Esophagus muscularis mucosa (tissue), 4 donors: ENCODE measurements at places on chromosomes 5 and 9. TPM values are rescaled to one million over a fixed set of nuclear protein-coding genes. Genes with fewer than 3 reads are reported as not detected.
A peak's percentile ranks its signal among the peaks of the same experiment; 100 is the strongest.

DNA sequence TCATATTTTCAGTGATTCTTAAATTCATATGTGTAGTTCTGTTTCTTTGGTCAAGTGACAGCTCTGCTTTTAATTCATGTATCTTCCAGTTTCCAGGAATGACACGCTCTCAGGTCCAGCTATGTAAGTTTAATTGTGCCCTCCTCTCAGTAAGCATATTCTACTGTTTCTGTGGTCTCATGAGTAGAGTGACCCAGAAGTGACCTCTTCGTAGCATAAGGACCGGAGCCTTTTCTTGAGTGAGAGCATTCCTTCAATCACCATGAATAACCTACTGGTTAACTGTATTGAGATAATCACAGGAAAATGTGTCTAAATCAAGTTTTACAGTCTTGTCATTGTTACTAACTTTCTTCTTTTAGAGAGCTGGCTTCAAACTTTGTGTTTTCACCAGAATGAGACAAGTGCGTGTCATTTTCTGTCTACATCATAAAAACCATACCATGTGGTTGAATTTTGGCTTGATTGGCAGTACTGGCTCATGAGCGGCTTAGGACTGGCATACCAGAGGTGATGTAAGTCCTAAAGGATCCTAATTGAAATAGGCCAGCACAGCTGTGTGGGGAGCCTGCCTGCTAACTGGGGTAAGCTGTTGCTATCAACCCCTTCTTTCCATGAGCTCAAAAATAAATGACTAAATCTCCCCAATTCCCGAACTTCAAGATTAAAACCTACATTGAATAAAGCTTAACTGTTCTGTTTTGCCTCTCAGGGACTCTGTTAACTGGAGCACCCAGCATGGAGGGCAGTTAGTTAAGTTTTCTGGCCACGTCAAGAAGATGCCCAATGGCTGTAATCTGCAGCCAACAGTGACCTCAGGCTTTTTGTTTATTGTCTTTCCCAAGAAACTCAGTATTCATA, 4.8 kb downstream of the ADAMTSL1 start:
- DNase-seq = no peak

GRCh38 chr9:37660691-37661090, 9.9 kb downstream of the FRMPD1 start:
- DNase-seq = no peak

GRCh38 chr9:126707083-126707482, 93.4 kb downstream of the LMX1B start:
- no peak for DNase-seq

DNA sequence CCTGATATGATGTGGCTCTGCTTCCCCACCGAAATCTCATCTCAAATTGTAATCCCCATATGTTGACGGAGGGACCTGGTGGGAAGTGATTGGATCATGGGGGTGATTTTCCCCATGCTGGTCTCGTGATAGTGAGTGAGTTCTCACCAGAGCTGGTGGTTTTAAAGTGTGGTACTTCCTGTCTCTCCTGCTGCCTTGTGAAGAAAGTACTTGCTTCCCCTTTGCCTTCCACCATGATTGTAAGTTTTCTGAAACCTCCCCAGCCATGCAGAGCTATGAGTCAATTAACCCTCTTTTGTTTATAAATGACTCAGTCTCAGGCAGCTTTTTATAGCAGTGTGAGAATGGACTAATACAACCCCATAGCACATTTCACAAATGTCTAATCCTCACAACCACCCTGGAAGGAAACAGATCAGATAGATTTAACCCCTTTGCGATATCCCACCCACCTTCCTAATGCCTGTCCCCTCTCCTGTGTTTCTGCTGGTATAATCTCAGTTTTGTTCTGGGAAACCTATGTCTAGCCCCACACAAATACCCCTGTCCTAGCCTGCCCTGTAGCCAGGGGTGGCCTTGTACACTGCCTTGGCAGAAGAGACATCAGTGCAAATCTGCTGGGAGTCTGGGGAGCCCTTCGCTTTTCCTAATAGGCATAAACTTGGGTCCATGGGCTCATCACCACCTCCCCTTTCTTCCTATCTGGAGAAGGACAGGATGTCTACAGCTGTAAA, 157.0 kb upstream of the RAI14 start:
- no peak for DNase-seq

The SPARC gene
- total RNA-seq = 269 TPM

The UNC5A gene
- not detected for total RNA-seq

GRCh38 chr5:173180331-173180730, 36.0 kb downstream of the BNIP1 start:
- DNase-seq = no peak

DNA sequence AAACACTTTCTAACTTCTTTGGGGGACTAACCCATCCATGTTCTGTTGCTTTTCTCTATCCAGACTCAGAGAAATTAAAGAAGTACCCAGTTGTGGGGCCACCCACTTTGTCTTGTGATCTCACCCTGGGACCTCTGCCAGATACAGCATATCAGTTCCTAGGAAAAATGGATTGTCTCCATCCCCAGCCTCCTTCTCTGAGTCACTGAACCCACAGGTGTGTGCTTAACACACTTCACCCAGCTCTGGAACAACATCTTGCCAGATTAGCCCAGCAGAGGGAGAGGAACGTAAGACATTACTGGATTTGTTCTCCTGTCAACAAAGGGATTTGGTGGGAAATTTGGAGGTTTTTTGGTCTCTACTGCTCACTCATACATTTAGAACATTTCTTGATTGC, 19.2 kb downstream of the FAM240B start:
- DNase-seq = no peak

DNA sequence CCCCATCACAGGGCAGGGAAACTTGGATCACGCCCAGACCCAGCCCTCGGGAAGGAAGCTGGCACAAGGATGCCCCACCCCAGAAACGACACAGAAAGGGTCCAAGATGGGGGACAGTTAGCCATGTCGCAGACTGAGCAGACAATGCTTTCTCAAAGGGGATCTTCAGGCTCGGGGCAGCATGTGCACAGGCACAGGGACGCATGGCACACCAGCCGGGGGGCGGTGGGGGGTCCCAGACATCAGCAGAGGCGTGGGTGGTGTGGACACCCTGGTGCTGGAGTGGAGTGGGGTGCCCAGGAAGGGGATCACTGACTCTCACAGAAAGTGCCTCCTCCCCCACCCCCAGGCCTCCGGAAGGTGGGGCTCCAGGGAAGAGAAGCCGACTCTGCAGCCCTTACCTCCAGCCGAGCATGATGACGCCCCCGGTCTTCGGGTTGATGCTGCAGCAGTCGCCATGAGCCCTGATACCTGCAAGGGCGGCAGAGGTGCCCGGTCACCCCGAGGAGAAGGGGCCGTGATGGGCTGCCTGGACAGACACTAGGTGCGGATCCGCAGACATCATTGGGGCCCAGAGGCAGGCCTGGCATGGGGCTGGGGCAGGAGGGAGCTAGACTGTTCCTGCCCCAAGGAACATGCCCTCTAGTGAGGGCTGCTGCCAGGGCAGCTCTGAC, 44.5 kb upstream of the ZNF354A start:
- DNase-seq = no peak

DNA sequence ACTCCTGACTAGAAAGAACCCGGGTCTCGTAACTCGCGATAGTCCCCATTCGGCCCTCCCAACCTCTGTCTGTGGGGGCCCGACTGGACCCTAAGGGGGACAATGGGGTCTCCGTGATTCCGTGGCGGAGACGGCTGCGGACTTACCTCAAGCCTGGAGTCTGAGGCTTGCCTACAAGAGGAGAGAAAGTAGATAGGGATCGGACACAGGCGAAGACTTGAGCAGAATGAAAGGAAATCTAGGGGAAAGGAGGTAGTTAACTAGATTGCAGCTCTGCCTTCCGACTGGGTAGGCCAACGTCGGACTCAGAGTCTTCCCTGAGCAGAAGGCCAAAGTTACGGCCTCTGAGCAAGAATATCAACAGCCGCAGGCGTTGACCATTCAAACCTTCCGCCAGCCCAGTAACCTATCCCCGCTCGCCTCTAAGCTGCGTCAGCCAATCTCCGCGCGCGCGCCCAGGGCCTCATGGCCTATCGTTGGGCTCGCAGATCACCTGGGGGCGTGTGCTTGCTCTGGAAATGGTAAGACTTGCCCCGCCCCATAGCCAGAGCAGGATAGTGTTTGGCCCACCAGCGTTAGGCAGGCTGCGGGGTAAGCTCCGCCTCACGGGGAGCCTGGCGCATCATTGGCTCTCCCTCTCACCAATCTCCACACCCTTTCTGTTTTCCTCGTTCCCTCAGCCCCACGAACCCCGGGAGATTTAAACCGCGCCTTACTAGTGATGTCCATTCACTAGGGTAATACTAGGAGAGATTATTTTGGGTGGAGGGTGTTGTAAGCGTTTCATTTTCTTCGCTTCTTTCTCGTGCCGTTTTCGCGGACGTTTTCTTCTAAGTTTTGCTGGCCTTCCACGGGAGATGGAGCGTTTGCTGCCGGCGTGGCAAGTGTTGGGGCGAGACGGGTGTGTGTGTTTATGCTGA, at the start of gene CDC25C:
CDC25C (minus strand) TSS at position 356 of the 920 bp plus-strand sequence. CDS start 624 bp downstream, outside the sequence.
- peak; percentile 100 for DNase-seq

DNA sequence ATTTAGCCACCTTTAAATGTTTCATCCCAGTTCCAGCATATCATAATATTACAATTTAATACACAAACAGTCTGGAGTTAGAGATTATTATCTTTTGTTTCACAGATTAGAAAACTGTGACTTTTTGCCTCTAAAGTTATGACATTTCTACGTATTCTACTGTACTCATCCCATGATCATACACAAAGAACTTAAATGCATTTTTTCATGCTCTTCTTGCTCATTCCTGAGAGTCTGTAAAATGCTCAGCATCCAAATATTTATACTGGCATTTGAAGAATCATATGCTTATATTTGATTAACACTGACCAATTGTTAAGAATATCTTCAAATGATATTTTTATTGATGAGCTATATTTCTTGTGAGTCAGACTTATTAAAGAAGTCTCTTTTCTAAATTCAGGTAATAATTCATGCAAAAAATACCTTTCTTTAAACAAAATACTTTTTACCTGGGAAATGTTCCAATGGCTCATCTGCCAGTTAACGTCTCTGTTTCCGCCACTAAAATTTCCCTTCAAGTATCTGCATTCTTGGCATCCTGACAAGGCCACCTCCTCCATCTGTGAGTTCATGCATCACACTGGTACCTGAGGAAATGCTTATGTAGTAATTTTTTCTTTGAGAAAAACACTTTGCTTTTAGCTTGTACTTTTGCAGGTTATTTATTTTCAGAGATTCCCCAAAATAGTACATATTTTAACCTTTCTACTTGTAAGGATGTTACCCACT, 139.6 kb upstream of the RASA1 start:
- no peak for DNase-seq

DNA sequence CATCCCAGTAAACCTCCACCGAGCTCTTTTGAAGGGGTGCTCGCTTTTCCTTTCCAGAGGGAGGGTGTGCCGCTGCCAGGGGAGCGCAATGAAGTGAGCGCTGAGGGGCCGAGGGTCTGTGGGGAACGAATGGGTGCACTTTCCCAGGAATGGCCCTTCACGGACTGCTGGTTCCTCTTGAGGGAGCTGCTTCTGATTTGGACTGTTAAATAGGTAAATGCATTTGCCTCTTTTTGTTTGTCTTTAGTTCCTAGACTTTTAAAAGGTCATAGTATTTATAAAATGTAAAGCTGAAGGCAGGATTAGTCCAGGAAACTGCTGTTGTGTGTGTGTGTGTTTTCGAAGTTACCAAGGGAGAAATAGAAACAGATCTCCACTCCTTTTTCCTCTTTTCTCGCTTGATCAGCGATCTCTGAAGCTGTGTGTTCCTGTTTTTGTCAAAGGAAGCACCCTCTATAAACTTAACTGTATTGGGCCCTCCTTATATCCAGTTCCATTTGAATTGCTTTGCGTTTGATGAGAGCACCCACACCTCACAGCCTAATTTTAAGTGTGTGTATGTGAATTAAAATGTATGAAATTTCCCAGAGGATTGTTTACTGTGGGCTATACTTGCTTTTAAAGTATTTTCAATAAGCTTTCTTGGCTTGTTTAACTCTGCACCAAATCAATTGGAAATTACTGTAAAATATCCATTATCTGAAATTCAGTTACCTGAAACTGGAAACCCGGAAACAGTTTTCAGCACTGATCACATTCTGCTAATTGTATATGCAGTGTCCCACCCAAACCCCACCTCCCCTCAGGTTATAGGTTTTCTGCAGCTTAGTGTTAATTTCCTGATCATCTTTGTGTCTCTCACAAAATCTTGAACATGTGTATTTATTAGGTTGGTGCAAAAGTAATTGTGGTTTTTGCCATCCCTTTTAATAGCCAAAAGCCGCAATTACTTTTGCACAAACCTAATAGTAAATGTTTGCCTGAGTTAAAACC, 966 bp downstream of the SNX2 start:
- no peak for DNase-seq

DNA sequence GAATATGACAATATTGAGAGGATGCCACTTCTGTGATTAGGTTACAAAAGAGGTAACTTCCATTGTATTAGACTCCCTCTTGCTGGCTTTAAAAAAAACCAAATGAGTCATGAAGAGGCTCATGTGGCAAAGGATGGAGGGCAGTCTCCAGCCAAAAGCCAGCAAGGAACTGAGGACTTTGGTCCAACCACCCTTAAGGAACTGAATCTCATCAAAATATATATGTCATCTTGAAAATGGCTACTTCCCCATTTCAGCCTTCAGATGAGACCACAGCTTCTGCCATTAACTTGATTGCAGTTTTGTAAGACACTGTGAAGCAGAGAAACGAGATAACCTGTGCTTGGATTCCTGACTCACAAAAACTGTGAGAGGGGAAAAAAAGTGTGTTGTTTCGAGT, 15.5 kb upstream of the TRIM32 start:
- no peak for DNase-seq

DNA sequence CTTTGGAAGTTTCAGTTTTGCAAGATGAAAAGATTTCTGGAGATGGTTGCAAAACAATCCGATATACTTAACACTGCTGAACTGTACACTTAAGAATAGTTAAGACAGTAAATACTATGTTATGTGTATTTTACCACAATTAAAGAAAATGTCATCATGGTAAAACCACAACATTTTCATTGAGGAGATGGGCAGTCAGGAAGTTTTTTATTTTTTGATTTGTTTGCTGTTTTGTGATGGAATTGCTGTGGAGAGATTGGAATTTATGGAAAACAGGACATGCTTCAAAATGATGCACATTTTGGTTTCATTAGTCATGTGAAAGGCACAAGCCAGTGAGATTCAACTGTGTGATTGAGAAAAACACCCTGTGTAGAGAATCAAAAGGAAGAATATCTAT, 90.5 kb upstream of the AGXT2 start:
- DNase-seq = no peak

DNA sequence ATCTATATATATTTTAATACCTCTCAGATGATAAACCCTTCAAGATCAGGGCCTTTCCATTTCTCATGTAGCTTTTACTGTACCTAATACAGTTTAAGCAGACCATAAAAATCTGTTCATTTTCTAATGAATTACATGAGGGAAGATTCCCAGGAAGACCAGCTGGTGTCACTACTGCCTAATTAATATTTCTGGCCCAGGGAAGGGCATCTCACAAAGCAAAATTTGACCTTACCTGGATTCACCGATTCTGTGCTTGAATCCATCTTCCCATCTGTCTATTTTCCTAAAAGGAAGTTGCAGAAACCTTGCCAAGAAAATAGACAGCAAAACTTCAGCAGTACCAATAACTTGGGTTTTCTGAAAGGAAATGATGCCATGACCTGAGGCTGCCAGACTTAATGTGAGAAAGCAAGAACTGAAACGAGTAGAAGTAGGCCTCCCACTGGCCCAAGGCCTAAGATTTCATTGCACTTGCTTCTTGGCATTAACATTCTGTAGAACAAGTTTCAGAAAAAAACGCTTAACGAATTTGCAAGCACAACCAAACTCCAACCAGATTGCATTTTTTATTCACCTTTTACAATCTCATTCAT, 83.0 kb upstream of the GLIS3 start:
- no peak for DNase-seq

The GBA2 gene
- total RNA-seq = 44.0 TPM
